Endothelial cell of umbilical vein (primary cell): ENCODE measurements at places on chromosomes 6 and 20. TPM values are rescaled to one million over a fixed set of nuclear protein-coding genes. Genes with fewer than 3 reads are reported as not detected.

Gene STAU1
- total RNA-seq: 98.1 and 103 TPM in 2 replicates

Gene PAX1
- not detected in 2 replicates for total RNA-seq

Gene GNMT
- 0.42 and 1.2 TPM in 2 replicates for total RNA-seq

- no peak for DNase-seq
Measured at GRCh38 chr6:157951828-157952227, 29.8 kb upstream of the SYNJ2 start.

DNA sequence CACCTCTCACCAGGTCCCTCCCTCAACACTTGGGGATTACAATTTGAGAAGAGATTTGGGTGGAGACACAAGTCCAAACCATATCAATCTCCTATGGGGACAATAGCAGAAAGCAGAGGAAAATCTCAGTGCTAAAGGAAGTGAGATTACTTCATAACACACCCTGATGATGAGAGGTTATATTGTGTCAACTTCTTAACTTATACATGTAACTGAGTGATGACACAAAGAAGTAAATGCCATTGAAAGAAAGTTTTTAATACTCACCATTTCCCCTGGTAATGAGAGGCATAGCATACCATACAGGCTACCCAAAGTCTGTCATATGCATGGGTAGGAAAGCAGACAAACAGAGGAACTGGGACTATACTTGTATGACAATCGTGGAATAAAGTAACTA lies 137.2 kb downstream of the MMUT start:
- DNase-seq: no peak

Gene ANKRD66
- not detected in 2 replicates for total RNA-seq

GRCh38 chr6:63436356-63436755 lies 116.6 kb upstream of the LGSN start:
- DNase-seq: no peak

DNA sequence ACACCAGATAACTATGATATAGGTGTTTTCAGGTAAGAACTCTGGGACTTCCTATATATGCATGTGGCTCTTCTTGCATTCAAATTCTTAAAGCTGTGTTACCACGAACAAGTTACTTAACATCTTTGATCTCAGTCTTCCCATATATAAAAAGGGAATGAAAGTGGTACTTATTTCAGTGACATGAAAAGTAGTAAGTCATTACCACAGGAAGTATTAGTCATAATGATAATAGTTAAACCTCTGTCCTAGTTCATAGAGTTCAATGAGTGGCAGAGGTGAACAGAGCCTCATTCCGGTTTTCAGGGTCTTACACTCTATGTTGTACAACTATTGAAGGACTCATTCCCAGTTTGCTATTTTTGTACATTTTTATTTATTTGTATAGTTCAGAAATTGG lies 237.0 kb downstream of the NKAIN2 start:
- DNase-seq: peak; percentile 15

DNA sequence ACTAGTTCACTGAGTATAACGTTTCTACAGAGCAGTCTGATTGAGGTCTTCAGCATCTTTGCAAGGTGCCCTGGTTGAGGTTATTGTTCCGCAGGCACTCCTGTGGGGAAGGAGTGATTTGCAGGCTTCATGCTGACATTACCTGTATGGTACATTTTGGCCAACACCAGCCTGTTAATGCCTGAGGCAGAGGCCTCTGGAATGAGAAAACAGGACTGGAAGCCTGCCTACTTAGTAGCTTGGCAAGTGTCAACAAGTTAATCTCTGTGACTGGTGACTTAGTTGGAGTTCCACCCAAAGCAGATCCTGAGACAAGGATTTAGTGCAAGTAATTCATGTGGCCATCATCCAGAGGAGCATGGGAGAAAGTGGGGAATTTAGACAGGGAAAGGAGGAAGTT lies 24.6 kb downstream of the MAS1 start:
- DNase-seq: no peak

GRCh38 chr6:134190883-134191282 lies 127.0 kb downstream of the SGK1 start:
- DNase-seq: no peak

DNA sequence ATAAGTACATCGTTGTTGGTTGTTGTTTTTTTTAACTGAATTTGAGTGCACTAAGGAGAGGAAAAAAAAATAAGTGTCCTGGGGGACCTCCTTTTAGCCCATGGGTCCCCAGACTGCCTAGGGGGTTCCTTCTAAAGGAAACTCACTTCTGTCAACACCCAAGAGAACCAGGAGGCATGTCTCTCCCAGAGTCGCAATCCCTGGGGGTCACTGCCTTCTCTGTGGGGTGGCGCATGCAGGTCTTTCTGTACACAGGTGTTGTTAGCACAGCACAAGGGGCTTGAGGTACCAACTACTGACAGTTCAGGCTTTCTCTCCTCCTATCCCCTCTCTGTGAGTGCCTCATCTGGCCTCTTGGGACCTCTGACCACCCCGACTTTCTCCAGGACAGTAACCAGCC lies 7.3 kb upstream of the ARMC2 start:
- no peak for DNase-seq

- peak; percentile 92 for DNase-seq
Measured at GRCh38 chr20:19757487-19758132, 448 bp upstream of the RIN2 start.

DNA sequence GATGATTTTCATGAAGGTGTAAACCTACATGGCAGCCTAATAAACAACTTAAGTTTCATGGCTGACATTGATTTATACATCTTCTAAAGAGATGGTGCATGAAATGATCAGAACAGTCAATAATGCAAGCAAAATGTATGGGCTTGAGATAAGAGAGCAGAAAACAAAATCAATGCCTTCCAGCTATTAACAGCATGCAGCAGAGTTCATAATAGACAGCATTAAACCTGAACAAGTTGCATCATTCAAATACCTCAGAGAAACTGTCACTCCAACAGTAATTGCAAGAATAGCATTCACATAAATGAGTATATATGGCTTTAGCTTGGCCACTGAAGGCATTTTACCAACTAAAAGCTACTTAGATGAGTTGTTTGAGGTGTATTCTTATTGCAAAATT lies 319.6 kb upstream of the ARID1B start:
- no peak for DNase-seq

DNA sequence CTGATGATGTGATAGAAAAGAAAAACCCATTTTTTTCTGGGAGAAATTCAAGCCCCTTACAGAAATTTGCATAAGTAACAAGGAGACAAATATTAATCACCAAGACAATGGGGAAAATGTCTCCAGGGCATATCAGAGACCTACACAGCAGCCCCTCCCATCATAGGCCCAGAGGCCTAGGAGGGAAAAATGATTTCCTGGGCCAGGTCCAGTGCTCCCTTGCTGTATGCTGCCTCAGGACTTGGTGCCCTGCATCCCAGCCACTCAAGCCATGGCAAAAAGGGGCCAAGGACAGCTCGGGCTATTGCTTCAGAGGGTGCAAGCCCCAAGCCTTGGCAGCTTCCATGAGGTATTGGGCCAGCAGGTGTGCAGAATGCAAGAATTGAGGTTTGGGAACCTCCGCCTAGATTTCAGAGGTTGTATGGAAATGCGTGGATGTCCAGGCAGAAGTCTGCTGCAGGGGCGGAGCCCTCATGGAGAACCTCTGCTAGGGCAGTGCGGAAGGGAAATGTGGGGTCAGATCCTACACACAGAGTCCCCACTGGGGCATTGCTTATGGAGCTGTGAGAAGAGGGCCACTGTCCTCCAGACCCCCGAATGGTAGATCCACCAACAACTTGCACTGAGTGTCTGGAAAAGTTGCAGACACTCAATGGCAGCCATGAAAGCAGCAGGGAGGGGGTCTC lies 7.6 kb upstream of the DBNDD2 start:
- no peak for DNase-seq

Gene RBBP8NL
- not detected in 2 replicates for total RNA-seq

- no peak for DNase-seq
Measured at GRCh38 chr6:76240092-76240491, 167.6 kb upstream of the IMPG1 start.

Gene ABT1
- total RNA-seq: 18.5 and 20.1 TPM in 2 replicates

DNA sequence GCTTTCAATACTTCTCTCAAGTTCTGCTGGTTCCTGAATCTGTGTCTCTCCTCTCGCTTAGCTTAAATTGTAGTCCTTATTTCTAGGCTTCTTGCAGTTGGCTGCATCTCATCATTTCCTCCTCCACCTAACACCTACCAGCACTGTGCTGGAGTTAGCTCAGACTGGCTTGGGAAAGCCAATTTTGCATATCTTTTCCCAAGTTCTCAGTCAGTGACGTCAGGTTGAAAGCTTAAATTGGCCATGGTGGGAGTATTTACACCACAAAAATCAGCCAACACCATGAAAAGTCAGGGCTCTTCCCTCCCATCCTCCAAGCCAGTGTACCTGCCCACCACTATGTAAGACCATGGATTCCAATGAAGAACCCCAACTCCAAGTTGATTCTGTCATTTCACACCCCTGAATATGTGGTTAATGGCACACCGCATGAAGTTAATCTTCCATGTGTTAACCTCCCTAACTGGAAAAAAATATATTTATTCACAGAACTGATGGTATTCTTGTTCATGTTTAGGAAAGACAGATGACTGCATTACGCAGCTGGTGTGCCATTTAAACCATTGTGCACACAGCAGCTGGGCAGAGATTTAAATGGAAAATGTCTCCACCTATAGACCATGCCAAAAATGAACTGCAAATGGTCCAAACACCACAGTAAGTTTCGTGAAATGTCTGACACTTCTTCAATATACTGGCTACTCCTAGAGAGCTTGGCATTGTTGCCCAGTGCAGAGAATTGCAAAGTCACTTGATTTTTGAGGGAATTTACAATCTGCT lies 274.1 kb upstream of the MAP3K7 start:
- DNase-seq: no peak

DNA sequence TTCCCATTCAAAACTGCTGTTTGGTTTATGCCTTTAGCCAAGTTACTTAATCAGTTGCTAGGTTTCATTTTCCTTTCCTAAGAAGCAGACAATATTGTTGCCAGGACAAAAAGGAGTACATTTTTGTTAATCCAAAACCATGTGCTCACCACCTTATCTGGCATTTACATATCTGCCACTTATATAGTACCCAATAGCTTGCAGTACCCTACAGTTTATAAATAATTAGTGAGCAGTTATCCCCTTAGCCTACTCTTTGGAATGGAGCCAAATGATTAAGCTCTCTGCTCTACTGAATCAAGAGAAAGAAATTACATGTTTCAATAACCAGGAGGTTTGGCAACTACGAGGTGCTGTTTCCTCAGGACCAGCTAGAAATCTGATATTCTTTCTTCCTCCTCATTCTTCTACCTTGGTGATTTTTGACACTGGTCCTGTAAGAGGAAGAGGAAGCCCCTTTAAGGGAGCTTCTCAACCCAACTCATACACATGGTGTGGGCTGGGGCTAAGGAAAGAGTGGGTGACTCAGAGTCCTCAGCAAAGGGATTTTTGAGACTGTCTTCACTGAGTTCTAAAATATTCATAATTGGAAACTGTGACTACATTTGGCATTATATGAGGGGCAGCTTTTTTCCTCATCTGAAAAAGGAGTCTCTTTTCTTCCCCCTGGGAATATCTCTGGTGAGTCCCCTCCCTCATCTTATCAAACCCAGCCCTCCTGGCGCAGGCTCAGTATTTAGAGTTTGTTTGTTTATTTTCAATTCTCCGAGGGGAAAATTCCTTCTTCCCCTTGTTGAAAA lies 1.5 kb downstream of the ZNFX1 start:
- peak; percentile 80 for DNase-seq

Gene PYGB
- 57.2 and 60.2 TPM in 2 replicates for total RNA-seq

DNA sequence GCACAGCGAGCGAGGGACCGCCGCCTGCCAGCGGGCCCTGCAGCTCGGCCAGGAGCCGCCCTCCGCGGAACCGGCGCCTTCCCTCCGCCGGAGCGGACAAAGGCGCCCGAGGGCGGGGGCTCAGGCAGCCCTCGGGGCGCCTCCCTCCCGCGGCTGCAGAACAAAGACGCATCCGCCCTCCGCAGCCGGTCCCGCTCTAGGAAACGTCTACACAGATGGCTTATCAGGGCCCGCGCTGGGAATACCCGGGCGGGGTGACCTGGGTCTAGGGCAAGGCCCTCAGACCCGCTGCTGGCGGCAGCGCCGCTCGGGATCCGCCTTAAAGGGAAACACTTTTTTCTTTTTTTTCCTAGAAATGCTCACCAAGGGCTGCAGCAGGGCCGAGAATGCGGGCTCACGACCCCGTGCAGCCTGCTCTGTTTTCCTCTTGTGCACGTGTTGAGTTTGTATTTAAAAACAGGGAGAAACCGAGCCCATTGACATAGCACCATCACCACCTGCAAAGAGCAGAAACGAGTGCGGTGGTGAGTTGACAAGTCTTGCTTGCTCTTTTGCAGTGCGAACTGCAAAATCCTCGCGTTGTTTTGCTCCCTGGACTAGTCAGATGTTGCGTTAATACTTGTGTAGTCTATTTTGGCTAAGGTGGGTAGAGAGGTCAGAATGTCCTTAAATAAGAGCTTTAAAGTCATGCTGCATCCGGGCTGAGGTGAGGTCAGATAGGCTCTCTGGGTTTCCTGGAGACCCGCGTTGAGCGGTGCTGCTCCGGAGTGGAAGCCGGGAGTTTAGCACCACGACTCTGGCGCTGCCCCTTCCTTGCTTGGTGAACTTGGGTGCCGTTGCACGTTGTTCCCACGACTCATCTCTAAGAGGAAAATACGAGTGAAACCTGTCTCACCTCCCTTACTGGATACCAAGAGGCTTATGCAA lies 1.1 kb upstream of the RPS6KA2 start:
- peak; percentile 95 for DNase-seq

DNA sequence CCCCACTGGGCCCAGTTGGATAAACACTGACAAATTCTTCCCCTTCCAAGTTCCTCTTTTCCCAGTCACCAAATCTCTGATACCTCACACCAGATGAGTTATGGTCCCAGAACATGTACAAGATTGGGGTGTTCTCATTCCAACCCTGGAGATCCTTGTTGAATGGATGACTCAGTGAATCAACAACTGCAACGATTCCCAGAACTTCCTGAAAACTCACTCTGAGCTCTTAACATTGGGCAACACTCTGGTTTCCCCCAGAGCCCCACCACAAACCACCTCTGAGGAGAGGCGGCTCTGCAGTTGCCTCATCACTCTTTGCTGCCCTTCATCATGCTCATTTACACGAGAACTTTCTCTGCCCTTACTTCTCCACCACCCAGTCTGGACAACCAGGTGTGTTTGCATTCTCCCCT lies 115.2 kb downstream of the MRPL14 start:
- DNase-seq: peak; percentile 16

DNA sequence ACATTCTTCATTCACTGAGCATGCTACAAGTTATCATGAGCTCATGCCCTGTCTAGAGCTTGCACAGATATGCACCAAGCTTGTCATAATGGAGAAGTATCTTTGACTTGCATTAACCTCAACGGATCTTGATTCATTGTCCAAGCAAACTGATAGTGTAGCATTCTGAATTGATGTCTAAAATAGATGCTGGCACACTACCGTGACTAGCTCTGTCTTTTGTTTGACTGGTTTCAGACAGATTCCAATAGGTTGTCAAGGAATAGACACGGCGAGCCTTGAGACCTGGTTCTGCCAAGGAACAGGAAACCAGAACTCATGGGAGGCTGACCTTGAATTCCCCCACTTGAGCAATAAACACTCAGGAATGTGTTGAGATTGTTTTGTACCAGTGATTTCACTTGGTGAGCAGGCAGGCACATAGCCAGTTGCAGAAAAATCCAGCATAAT lies 1153.1 kb upstream of the GJE1 start:
- DNase-seq: peak; percentile 98

GRCh38 chr20:11372876-11373790 lies 544.6 kb upstream of the BTBD3 start:
- no peak for DNase-seq
